ENCODE measurements at places on chromosomes 12 and 14.
A peak's percentile ranks its signal among the peaks of the same experiment; 100 is the strongest.

DNA sequence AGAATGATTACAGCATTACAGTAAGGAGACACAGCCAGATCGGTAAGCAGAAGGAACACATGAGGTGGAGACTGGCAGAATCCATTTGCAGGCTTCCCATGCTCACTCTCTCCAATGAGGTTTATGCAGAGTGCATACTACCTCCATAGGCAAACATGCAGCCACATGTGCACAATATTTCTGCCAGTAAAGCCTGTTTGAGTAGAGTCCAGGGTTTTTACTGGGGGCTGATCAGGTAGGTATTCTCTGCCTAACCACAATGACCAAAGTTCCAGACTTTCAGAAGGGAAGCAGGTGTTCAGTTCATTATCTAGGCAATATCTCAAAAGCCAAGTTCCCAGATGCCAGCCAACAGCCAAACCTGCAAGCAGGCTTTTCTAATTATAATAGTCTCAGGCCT lies 31.1 kb downstream of the INTS13 start:
- DNase-seq: no peak

DNA sequence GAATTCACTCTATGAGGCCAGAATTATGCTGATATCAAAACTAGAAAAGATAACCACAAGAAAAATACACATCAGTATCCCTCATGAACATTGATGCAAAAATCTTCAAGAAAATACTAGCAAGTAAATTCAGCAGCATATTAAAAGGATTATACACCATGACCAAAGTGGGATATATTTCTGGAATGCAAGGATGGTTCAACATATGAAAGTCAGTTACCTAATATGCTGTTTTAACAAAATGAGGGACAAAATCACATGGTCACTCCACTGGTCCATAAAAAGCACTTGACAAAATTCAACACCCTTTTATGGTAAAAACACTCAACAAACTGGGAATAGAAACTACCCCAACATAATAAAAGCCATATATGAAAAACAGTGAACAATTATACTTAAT lies 40.3 kb downstream of the TECPR2 start:
- DNase-seq: no peak

DNA sequence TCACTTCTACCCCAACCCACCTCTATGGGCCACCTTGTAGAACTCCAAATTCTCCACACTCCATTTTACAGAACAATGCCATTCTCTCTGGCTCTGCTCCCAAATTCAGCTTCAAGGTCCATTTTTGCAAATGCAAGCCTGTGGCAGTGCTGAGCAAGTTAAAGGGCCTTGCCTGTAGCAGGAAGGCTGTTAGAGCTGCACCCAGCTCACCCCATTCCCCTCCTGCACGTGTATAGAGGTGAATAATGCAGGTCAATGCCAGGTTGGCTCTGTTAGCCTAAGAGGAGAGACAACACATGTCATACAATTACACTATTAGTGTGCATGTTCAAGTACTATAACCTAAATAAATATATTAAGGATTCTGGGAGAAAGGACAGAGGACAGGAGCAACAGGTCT lies 120.4 kb downstream of the TBX5 start:
- DNase-seq: no peak

- DNase-seq: no peak
Measured at GRCh38 chr14:25552826-25553225, 502.9 kb upstream of the STXBP6 start.

DNA sequence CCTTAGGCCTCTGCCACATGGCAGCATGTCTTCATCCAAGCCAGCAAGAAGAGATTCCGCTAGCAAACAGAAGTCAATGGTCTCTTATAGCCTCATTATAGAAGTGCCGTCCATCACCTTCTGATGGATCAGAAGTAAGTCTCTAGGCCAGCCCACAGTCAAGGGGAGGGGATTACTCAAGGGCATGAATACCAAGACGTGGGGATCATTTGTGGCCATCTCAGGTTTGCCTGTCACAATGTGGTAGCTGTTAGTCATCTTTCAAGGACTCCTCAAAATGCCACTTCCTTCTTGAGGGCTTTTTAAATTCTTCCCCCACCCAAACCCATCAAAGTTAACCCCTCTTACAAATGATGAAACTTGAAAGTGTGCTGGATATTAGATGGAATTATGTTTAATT lies 8.1 kb upstream of the ADCY6 start:
- no peak for DNase-seq

DNA sequence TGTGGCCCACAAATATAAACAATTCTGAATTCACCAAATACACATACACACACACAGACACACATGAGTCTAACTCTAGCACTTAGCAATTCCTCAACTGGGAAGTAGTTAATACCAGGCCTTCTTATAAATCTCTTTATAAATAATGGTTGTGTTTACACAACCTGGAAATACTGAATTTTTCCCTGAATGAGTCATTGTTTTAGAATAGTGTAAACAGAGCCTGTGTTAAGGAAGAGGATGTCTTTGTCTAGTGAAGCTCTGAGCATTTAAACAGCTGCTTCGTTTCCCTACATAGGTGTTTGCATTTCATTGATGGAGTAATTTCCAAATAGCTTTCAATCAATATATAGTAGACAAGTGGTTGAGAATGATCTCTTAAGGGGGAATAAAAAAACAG lies 218.8 kb downstream of the BTG1 start:
- peak; percentile 62 for DNase-seq

- DNase-seq: no peak
Measured at GRCh38 chr12:5305425-5305824, 126.5 kb upstream of the NTF3 start.

GRCh38 chr12:39000370-39000769 lies 95.0 kb upstream of the CPNE8 start:
- no peak for DNase-seq

DNA sequence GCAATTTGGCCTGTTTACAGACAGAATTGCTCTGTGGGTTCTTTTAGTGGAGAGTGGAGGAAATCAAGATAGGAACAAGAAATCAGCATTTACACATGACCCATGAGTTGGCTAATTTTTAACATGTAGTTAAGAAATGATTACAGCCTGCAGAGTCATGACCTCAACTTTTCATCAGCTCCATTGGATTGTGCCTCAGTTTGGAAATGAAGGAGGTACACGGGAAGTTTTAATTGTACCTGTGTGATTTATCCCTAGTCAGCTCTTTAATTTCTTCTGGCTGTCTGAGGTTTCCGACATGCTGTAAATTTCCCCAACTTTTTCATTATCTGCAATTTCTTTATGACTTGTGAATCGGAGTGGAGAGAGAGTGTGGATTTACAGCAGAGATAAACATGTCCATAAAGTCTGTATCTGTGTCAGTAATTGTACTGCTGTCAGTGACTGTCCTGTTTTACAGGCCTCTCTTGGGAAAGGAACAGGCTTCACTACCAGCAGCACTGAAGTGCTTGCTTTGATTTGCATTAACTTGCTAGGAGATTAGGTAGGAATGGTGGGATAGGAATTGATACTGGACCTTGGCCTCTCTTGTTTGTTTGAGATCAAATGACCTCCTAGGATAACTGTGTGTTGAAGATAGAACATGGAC lies 49.2 kb downstream of the LIN52 start:
- no peak for DNase-seq

- no peak for DNase-seq
Measured at GRCh38 chr14:33643426-33644181, 307.3 kb downstream of the EGLN3 start.

- DNase-seq: no peak
Measured at GRCh38 chr14:47390831-47391504, 284.4 kb downstream of the MDGA2 start.

GRCh38 chr12:27988594-27989233 lies 16.2 kb upstream of the PTHLH start:
- no peak for DNase-seq

- no peak for DNase-seq
Measured at GRCh38 chr14:91847693-91848092, 19.6 kb downstream of the TC2N start.

GRCh38 chr14:79638672-79639266 lies 572.5 kb downstream of the DIO2 start:
- DNase-seq: no peak

DNA sequence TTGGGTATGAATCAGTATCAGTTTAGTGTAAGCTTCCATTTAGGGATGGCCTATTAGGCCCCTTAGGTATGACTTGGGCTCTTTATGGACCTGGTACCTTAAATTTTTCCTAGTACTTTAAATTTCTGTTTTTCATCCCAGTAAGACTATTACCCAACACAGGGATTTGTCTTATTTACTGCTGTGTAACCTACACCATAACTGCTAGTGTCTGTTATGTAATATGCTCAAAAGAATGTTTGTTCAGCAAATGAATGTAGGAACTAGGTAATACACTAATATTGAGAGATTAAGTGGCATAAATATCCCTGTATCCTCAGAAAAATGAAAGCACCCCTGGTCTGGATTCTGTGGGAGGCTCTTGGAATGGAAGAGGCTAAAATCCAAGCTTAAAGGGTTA lies 63.7 kb upstream of the YARS2 start:
- DNase-seq: no peak

DNA sequence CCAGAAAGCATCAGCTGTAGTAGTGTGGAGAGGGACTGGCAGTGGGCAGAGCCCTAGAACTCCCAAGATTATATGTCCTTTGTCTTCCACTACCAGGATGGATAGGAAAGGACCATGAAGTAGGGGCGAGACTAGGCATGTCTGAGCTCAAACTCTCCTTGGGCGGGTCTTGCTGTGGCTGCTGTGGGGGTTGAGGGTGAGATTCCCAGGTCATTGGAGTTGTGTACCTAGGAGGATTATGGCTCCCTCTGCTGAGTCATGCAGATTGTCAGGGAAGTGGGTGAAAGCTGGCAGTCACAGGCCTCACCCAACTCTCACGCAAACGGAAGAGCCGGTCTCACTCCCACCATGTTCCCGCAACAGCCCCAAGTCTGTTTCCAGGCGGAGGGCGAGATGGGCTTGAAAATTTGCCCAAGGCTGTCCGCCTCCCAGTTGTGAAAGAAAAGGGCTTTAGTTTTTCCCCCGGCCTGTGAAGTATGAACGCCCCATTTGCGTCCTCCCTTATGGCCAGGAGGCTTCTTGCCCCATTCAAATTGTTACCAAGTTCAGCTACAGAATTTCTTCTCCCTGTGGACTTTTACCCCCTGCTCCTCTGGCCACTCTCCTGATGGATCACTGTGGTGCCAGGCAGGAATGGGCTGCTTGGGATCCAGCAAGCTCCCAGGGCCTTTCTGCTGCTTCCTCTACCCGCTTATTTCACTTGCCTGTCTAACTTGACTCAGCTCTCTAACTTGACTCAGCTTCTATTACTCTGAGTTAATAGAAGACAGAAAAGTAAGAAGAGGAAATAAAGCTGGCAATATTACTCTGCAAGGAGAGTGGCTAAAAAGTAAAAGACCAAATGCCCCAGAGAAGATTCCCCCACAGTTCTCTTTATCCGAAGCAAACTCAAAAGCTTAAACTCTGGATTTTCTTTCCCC lies 159.3 kb downstream of the SLC2A13 start:
- no peak for DNase-seq

DNA sequence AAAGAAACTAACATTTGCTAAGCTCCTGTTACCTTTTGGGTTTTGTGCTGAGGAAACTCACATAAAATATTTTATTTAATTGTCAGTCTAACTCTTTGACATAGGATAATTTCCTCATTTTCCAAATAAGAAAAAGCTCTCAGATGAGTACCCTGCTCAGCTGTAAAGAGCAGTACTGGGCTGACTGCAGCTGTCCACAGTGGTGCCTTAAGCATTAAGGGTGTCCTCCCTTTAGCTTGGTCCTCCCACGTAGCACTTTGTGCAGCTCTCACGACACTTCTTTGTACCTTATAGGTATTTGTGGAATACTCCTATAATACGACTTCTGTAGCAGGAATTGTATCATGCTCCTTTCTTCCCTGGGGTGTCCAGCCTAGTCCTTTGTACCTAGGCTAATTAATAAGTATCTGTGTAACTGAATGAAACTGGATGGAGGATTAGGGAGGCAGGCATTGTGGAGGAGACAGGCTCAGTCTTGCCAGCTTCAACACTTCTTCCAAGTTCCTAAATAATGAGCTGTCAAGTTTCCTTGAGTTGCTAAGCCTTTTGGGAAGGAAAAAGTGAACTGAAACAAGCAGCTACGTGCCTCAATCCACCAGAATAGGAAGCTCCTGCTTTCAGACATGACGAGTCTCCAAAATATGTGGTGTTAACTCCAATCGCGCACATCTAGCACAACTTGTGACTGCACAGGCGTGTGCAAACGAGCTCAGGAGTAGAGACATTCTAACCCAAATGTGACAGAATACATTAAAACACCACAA lies 123.0 kb downstream of the SLC38A4 start:
- DNase-seq: no peak

GRCh38 chr12:115412831-115413230 lies 728.9 kb upstream of the TBX3 start:
- DNase-seq: no peak

DNA sequence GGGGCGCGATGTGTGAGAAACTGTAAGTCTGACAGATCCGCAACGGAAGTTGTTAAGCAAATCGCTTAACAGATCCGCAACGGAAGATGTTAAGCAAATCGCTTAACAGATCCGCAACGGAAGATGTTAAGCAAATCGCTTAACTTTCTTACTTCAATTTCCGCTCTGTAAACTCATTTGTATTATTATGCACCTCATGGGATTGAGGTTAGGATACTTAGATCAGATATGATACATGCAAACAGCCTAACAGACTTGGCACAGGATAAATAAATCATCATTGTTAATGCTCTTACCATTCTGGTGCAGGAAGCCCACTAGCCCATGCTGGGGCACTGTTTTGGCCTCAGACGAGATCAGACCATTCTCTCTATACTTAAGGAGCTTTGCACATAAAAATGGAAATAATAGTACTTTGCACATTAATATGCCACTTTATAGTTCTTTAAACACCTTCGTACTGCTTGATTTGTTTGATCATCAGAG lies 399 bp downstream of the NCAPD2 start:
- no peak for DNase-seq

GRCh38 chr14:64857979-64858744 lies 21.5 kb downstream of the SPTB start:
- DNase-seq: no peak

- DNase-seq: no peak
Measured at GRCh38 chr14:72715850-72716228, 178.1 kb downstream of the DPF3 start.

GRCh38 chr12:11677752-11678151 lies 28.3 kb downstream of the ETV6 start:
- no peak for DNase-seq

DNA sequence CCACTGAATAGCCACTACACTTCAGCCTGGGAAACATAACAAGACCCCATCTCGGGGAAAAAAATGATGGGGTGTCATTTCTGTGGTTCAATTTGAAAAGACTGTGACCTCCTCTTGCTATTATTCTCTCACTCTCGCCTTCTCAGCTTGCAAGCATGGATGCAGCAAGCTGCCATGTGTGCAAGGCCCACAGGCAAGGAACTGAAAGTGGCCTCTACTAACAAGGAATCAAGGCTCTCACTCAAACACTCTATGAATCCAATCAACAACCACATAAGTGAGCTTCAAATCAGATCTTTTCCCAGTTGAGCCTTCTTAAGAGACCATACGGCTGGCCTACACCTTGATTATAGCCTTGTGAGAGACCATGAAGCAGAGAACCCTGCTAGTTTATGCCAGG lies 17.9 kb upstream of the DHRS7 start:
- DNase-seq: no peak

Data from brain pericyte (primary cell).